ENCODE measurements at places on chromosomes 12 and 14.

DNA sequence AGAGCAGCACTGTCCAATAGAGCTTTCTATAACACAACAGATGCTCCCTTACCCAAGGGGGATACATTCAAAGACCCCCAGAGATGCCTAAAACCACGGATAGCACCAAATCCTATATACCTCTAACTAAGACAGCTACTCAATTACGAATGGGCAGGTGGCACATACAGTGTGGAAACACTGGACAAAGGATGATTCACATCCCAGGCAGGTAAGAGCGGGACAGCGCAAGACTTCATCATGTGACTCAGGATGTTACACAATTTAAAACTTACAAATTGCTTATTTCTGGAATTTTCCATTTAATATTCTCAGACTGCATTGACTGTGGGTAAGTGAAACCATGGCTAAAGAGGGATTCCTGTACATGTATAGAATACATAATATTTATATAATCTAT is 5.5 kb upstream of the HCFC2 start:
- no peak for DNase-seq

- no peak for DNase-seq
These were observed 88.9 kb upstream of the FRMD6 start for GRCh38 chr14:51562816-51563215.

- DNase-seq, result no peak
These were observed 143.6 kb downstream of the EMP1 start for GRCh38 chr12:13340149-13340548.

DNA sequence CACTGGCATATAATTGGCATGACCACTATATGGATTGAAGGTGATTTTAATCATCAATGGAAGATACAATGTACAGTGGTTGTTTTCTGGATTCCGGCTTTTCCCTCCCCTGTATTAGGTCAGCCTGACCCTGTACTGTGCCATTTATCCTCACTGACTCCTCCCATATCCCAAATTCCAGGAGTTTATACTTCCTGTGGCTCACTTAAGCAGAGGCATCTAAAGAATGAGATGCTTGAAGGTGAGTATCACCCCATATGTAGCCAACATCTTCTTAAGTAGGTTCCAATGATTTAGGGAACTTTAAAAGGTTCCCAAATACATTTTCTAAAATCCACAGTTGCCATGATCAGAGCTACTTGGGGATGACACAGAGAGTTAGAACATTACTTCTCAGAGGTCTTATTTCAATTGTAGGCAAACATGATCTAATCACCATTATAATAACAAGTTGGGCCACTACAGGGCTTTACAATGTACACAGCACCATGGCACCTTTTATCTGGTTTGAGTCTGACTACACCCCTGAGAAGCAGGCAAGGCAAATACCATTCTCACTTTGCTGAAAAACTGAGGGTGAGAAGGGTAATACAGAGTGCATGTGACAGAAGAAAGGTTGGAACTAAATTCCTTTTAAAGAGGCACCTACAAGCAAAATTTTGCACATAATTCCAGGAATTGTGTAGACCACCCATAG is 212.3 kb upstream of the GARIN6 start:
- no peak for DNase-seq

- no peak for DNase-seq
These were observed 148.4 kb downstream of the KSR2 start for GRCh38 chr12:117820216-117820907.

- DNase-seq, result no peak
These were observed 3.1 kb downstream of the CCDC177 start for GRCh38 chr14:69571449-69572029.

DNA sequence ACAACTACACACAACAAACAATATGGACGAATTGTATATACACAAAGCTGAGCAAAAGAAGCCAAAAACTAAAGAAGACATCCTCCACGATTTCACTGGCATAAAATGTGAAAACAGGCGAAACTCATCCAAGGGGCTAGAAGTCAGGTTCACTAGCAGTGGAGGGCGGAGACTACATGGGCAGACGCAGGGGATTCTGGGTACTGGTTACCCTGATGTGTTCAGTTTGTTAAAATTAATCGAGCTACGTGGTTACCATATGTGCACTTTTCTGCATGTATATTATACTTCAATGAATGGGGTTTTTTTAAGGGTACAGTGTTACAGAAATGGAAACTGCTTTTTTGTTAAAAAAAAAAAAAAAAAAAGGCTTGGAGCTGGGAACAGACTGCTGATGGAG is 12.3 kb downstream of the KDM2B start:
- no peak for DNase-seq

DNA sequence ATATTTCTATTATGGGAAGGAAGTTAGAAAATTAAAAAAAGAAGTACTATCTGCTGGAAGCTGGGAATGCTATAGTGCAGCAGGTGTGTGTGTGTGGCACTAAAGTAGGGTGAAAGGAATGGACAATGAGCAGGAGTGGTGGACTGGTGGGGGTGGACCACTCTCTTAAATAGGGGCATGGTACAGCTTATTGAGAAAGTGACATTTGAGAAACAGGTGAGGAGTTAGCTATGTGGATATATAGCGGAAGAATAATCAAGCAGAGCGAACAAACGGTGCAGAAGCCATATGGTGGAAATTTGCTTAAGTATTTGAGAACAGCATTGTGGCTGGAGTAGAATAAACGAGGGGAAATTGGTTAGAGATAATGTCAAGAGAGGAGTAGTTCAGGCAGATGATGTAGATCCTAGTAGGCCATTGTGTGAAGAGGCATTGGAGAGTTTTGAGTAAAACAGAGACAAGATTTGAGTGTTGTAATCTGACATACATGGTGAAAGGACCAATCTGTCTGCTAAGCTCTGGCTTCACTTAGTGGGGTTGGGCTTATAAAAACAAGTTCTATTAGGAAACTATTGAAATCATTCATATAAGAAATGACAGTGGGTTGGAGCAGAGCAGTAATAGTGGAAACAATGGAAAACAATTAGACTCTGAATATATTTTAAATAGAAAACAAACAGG is 149.2 kb upstream of the SYT10 start:
- no peak for DNase-seq

DNA sequence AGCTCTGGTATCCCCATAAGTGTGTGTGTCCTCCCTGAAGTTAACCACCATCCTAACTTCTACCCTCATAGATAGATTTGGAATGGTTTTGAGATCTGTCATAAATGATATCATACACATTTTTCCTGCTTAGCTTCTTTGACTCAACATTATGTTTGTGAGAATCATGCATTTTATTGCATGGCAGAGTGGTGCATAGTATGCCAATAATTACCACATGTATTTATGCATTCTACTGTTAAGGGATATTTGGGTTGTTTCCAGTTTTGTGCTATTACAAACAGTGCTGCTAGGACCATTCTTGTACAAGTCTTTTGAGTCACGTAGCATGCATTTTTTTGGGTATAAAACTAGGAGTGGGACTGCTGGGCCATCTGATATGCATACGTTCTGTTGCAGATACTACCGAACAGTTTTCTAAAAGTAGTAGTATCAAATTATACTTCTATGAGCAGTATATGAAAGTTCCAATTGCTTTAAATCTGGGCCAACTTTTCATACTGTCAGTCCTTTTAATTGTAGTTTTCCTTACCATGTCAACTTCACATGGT is 13.4 kb downstream of the GRIP1 start:
- DNase-seq, result no peak

DNA sequence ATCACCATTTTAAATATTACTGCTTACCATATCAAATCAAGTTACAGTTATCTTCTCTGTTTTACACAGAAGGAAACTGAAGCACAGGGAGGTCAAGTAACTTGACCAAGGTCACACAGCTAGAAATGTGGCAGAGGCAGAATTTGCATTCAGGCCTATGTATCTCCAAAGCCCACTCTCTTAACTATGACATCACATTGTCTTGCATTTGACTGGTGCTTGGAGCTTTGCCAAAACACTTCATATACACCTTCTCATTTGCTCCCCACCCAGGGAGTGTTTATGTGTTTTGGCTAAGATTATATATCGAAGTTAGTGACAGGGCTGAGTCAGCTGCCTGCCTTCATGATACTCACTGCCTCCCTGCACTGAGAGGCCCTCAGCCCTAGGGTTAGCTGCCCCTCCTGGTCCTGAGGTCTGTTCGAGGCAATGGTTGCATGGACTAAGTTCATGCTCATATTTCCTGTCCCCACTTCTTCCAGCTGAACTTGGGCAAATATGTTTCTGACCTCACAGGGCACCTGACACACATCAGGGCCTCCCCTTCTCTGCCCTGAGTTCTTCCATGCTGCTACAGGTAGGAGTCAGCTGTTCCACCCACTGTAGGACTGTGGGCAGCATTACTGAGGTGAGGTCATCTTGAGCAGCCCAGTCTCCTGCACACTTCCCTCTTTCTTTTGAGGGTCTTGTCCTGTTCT is 1.8 kb downstream of the GALNT6 start:
- peak; percentile 47 for DNase-seq

DNA sequence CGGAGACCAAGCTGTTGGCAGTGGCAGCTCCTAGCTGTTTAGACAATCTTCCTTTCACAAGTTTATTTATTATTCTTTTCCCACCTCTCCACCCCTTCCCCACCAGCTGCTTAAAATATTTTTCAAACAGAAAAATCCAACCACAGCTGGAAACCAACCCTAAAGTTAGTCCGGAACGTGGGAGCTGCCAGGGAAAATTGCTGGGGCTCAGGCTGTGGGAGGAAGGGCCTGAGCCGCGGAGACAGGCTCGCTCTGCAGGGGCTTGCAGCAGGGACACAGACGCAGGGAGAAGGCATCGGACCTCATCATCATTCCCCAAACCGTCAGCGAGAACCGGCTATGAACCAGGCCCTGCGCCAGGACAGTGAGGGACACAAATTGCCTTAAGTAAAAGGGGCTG is 16.1 kb upstream of the TMEM106C start:
- DNase-seq, result no peak

DNA sequence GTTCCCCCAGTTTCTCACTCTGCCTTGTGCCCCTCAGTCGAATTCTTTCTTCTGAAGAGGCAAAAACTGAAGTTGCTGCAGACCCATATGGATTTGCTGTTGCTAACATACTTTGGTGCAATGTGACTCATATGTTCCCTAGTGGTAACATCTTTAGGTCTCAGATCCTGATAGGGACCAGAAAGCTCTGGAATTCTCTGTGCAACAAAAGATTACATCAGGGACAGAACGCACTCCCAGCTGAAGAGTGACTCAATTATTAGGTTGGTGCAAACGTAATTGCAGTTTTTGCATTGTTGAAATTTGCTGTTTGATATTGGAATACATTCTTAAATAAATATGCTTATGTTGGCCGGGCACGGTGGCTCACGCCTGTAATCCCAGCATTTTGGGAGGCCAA is 8.2 kb upstream of the DHRS2 start:
- no peak for DNase-seq

- no peak for DNase-seq
These were observed 5.1 kb downstream of the TRMT61A start for GRCh38 chr14:103533999-103534575.

- DNase-seq, result no peak
These were observed 134.8 kb upstream of the VRK1 start for GRCh38 chr14:96662116-96662970.

DNA sequence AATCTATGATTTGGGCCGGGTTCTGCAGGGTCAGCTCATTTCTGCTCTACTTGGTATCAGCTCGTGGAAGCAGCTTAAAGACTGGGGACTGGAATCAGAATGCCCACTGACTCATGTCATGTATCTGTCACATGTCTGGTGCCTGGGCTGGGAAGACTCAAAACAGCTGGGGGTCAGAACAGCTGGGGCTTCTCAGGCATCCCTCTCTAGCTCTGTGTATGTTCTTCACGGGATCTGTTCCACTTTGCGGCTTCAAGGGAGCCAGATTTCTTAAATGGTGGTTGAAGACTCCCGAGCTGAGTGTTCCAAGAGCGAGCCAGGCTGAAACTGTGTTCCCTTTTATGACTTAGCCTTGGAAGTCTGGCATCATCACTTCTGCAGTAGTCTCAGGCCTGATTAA is 11.9 kb downstream of the AEBP2 start:
- DNase-seq, result no peak

DNA sequence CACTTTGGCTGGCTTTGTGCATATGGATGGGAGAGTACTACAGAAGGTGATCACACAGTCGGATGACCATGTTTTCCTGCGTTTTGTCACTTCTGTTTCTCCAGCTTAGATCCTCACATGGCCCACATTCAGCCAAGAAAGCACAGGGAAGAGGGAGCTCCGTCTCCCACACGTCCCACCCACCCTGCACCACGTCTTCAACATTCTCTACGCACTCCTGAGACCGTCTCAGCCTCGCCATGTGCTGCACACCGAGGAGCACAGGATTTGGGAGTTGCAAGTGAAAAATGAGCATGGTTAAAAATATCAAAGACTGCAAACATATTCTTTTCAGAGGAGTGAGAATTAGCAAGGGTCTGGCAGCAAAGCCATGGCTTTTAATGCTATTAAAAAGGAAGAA is 122.2 kb downstream of the APAF1 start:
- no peak for DNase-seq

GRCh38 chr14:69154779-69155178 is 1.9 kb upstream of the DCAF5 start:
- no peak for DNase-seq

DNA sequence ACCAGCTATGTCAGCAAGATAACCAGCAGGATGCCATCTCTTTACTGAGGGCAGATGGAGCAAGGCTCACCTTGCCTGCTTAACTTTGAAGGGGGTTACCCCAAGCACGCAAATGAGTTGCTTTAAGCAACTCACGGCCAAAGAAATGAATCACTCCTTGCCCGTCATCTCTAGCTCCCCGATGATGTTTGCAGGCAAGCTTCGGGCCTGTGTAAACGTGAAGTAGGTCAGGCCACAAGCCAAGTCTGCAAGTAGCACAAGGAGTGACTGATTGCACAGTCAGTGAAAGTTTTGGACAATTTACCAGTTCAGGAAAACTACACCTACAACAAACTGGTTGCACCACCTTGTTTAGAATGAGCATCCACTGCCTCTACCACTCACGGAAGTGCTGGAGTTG is 699.7 kb upstream of the TBX3 start:
- no peak for DNase-seq

DNA sequence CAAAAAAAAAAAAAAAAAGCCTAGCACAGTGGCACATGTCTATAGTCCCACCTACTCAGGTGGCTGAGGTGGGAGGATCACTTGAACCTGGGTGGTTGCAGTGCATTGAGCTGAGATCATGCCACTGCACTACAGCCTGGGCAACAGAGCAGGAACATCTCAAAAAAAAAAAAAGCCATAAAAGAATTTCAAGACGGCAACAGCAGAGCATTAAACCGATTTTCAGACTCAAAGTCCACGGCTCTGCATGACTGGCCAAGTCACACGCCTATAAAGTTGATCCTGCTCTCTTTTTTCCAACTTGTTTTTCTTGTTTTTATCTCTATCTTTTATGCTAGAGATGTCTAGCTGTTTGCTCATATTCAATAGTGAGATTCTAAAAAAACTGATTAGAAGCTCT is 45.3 kb downstream of the FBXO34 start:
- no peak for DNase-seq

Data from CD8-positive, alpha-beta T cell (primary cell).